Ascending aorta (tissue), 2 donors: ENCODE measurements at places on chromosomes 12 and 14.
A peak's percentile ranks its signal among the peaks of the same experiment; 100 is the strongest.

- no peaks in the 10 kb centered on the region for H3K36me3 ChIP-seq
- no peaks in the 10 kb centered on the region for H3K4me1 ChIP-seq
- H3K27me3 ChIP-seq, result no peaks in the 10 kb centered on the region
- H3K27ac ChIP-seq, result no peak overlapping the region
- DNase-seq, result no peak
Measured at GRCh38 chr12:109291521-109292341, 17.4 kb downstream of the FOXN4 start.

- H3K27ac ChIP-seq, result no peak overlapping the region
- H3K36me3 ChIP-seq, result no peaks in the 10 kb centered on the region
- H3K4me3 ChIP-seq, result no peak overlapping the region
- H3K27me3 ChIP-seq, result no peaks in the 10 kb centered on the region
Measured at GRCh38 chr14:73142216-73142615, 5.9 kb downstream of the PSEN1 start.

GRCh38 chr12:33450480-33450879 is 10.9 kb upstream of the SYT10 start:
- no peak overlapping the region for H3K27ac ChIP-seq
- no peak for DNase-seq
- H3K27me3 ChIP-seq, result no peaks in the 10 kb centered on the region
- H3K36me3 ChIP-seq, result no peaks in the 10 kb centered on the region
- no peak overlapping the region for H3K4me3 ChIP-seq
- no peaks in the 10 kb centered on the region for H3K4me1 ChIP-seq

GRCh38 chr14:86003998-86004397 is 474.1 kb downstream of the FLRT2 start:
- no peaks in the 10 kb centered on the region for H3K36me3 ChIP-seq
- no peaks in the 10 kb centered on the region for H3K4me1 ChIP-seq
- H3K4me3 ChIP-seq, result no peak overlapping the region
- no peaks in the 10 kb centered on the region for H3K27me3 ChIP-seq
- DNase-seq, result no peak
- H3K27ac ChIP-seq, result no peak overlapping the region

- H3K27me3 ChIP-seq, result no peaks in the 10 kb centered on the region
- peaks cover 31% of the 10 kb centered on the region for H3K4me1 ChIP-seq
- H3K4me3 ChIP-seq, result peak overlapping the region; percentile 65
- peak; percentile 73 for DNase-seq
Measured at GRCh38 chr12:53299101-53299453, 418 bp upstream of the MYG1 start.

DNA sequence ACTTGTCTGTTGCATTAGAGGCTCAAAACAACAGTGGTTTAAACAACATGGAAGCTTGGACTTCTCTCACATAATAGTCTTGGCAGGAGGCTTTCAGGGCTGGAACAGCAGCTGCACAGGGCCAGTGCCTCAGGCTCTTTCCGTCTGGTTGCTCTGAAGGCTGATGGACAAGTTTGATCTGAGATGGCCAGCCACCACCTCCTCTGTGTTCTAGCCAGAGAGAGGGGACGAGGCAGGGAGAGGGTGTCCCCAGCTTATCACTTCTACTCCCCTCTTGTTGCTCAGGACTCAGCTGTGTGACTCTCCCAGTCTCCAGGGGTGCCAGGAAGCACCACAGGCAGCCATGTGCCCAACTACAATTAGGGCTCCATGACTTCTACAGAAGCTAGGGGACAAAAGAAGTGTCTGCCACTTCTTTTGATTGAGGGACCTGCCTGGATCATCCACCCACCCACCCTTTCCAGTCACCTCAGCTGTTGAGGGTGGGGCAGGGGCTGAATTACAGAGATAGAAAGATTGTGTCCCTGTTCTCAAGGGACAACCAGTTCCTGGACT is 46.6 kb downstream of the SMIM41 start:
- H3K27ac ChIP-seq, result peak overlapping the region; percentile 3
- H3K27me3 ChIP-seq, result no peaks in the 10 kb centered on the region
- no peak overlapping the region for H3K4me3 ChIP-seq

GRCh38 chr12:76020281-76020680 is 11.3 kb downstream of the PHLDA1 start:
- peaks cover 2% of the 10 kb centered on the region for H3K4me1 ChIP-seq
- H3K4me3 ChIP-seq, result no peak overlapping the region
- H3K27me3 ChIP-seq, result no peaks in the 10 kb centered on the region
- no peaks in the 10 kb centered on the region for H3K36me3 ChIP-seq
- H3K27ac ChIP-seq, result no peak overlapping the region

DNA sequence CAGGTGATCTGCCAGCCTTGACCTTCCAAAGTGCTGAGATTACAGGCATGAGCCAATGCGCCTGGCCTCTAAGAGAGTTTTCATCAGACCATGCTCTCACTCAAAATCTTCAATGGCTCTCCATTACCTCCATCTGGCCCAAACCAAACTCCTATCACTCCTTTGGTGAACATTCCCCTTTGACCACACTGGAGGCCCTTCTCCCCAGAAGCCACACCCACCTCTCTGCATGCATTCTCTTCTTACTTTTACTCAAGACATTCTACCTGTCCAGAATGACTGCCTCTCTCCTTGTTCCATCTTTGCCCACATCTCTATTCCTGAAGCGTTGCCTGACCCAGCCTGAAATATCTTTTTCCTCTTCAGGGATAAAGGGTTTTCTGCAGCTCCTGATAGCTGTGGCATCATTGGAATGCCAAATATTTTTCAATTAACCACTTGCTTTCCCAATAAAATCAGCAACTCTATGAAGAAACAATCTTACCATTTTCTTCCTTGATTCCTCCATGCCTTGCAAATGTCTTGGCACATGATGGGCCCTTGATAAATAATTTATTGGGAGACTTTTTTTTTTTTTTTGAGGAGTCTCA is 15.5 kb downstream of the PLEK2 start:
- H3K36me3 ChIP-seq, result no peaks in the 10 kb centered on the region
- no peak overlapping the region for H3K4me3 ChIP-seq
- H3K27ac ChIP-seq, result no peak overlapping the region
- DNase-seq, result no peak
- no peaks in the 10 kb centered on the region for H3K27me3 ChIP-seq

DNA sequence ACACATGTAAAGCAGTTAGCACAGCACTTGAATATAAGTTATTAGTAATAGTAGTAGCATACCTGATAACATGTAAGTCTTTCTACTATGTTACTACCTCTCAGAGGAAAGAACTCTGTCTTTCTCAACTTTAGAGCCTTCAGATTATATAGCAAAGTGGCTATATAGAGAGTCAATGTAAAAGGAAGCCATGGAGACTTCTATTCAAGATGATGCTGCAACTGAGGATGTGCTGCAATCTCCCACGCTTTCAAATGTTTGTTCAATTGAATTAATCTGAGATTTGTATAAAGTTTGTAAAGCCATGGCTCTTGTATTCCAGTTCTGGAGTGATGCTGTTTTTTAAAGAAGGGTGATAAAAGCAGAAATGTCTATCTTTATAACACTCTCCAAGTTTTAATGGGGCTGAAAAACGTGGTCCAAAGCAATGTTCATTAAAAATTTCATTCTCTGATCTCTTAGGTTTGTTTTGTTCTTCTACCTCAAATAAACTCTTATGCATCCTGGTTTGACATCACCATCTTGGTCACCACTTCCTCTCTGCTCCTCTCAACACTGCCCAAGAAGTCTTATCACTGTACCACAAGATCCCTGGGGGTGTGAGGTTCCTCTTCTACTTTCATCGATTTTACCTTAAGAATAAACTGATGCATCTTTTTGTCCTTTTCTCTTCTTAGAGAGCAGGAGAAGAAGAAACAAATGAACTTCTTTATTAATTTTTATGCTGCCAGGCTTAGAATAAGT is 40.6 kb downstream of the C12orf42 start:
- no peaks in the 10 kb centered on the region for H3K27me3 ChIP-seq
- no peak overlapping the region for H3K27ac ChIP-seq
- H3K4me3 ChIP-seq, result no peak overlapping the region
- H3K4me1 ChIP-seq, result no peaks in the 10 kb centered on the region
- no peaks in the 10 kb centered on the region for H3K36me3 ChIP-seq

DNA sequence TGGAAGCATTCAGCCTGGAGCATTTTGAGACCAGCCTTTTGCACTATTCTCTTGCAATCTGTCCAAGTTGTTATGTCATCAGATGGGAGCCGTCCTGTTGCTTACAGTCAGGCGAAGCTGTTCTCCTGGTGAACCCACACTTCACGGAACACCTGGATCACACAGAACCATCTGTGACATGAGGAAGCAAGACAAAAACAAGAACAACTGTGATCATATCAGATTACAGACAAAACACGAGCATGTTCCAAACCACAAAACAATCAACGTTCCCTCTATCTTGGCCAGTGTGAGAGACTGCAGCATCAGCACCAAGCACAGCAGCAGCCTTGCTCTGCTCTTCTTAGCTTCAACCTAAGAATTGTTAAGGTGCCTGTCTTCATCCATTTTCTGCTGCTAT is 180.5 kb upstream of the SFSWAP start:
- H3K36me3 ChIP-seq, result no peaks in the 10 kb centered on the region
- H3K4me1 ChIP-seq, result no peaks in the 10 kb centered on the region
- no peak overlapping the region for H3K27ac ChIP-seq
- no peaks in the 10 kb centered on the region for H3K27me3 ChIP-seq

- no peak for DNase-seq
- no peak overlapping the region for H3K4me3 ChIP-seq
- no peaks in the 10 kb centered on the region for H3K36me3 ChIP-seq
- H3K27ac ChIP-seq, result no peak overlapping the region
- H3K4me1 ChIP-seq, result no peaks in the 10 kb centered on the region
Measured at GRCh38 chr14:104103446-104104075, 18.1 kb downstream of the ASPG start.

DNA sequence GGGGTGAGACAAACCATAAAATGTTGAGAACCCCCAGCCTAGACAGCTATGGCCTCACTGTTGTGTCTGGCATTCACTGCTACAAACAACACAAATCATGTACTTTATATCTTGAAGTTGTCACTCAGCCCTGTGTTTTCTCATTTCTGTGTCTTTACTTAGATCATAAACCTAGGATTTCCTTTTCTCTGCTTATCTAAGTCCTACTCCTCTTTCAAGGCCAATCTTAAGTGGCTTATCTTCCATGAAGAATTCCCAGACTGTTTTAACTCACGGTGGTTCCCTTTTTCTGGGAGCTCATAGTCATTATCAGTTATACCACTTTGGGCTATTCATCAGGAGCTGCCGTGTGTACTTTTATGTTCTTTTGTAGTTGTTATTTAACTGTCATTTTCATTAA is 42.1 kb downstream of the FLRT2 start:
- no peak overlapping the region for H3K27ac ChIP-seq
- no peaks in the 10 kb centered on the region for H3K36me3 ChIP-seq
- no peaks in the 10 kb centered on the region for H3K27me3 ChIP-seq
- no peaks in the 10 kb centered on the region for H3K4me1 ChIP-seq
- H3K4me3 ChIP-seq, result no peak overlapping the region

DNA sequence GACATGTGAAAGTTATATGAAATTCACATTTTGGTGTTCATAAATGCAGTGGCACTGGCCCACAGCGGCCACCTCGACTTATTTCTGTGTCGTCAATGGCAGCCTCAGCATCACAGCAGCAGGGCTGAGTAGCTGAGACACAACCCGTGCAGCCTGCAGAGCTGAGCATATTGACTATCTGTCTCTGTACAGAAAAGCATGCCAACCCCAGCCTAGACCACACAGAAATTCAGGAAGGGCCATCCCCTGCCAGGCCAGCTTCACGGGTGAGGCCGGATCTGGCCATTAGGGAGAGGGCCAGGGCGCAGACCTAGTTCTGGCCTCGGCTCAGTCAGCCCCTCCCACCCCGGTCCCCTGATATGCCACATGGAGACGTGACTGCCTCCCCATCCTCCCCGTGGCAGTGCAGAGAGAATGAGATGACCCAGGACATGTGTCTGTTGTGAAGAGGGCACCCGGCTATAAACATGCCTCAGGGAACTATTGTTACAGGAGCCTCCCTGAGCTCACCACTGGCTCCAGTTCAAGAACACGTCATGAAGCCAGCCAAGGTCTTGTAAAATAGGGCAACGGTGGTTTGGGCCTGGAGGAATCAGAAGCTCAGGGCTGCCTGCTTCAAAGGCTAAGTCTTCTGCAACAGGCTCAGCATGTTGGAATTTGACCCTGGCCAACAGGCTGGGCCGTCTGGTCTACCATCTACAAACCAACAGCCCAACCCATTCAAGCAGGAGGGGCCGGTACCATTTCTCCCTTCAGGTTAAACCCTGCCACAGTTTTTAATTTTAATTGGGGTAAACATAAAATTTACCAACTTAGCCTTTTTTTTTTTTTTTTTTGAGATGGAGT is 25.5 kb downstream of the SCARB1 start:
- no peaks in the 10 kb centered on the region for H3K27me3 ChIP-seq
- H3K27ac ChIP-seq, result no peak overlapping the region
- H3K4me1 ChIP-seq, result no peaks in the 10 kb centered on the region
- no peak for DNase-seq
- no peak overlapping the region for H3K4me3 ChIP-seq

DNA sequence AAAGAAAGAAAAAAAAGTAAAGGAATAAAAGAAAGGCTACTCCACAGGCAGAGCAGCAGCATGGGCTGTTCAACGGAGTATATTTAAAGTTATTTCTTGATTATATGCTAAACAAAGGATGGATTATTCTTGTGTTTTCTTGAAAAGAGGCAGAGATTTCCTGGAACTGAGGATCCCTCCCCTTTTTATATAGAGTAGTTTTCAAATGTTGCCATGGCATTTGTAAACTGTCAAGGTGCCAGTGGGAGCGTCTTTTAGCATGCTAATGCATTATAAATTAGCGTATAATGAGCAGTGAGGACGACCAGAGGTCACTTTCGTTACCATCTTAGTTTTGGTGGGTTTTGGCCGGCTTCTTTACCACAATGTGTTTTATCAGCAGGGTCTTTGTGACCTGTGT is 383.0 kb downstream of the PCNX1 start:
- no peak overlapping the region for H3K27ac ChIP-seq
- no peak overlapping the region for H3K4me3 ChIP-seq
- H3K4me1 ChIP-seq, result peaks cover 4% of the 10 kb centered on the region

- no peak overlapping the region for H3K4me3 ChIP-seq
- no peaks in the 10 kb centered on the region for H3K27me3 ChIP-seq
- H3K4me1 ChIP-seq, result peaks cover 8% of the 10 kb centered on the region
- DNase-seq, result peak; percentile 23
Measured at GRCh38 chr14:72699852-72700257, 194.0 kb downstream of the DPF3 start.

- DNase-seq, result peak; percentile 88
- H3K36me3 ChIP-seq, result peaks cover 17% of the 10 kb centered on the region
- peak within 1 kb of the TSS; percentile 93 for H3K27ac ChIP-seq
- no peaks in the 10 kb centered on the region for H3K27me3 ChIP-seq
- H3K4me3 ChIP-seq, result peak within 1 kb of the TSS; percentile 80
- no peaks in the 10 kb centered on the region for H3K4me1 ChIP-seq
Measured at GRCh38 chr14:92793709-92794546, at the start of gene GOLGA5. TSS of gene GOLGA5 (plus strand) at chr14:92794305. CDS start at chr14:92797438, 3,133 bp downstream.
